ENCODE measurements at places on chromosomes 11 and 22.

- no peak for DNase-seq
Measured at GRCh38 chr22:46538814-46539160, 1.4 kb upstream of the CELSR1 start.

DNA sequence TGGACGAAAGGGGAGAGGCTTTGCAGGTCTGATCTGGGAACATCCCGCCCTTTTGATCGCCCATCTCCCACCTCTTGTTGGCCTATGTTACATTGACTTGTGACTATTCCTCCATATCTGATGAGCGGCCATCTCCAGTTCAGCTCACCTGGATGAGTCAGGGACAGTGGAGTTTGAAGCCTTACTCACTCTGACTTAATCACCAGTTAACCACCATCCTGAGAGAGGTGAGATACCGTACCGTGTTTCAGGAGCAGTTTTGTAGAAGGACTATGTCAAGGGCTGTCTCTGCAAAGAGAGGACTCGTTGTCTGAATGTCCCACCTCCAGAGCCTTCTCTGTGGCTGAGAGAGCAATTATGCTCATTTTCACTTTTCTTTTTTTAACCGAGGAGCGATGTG lies 771.7 kb downstream of the NTM start:
- DNase-seq: peak; percentile 15

DNA sequence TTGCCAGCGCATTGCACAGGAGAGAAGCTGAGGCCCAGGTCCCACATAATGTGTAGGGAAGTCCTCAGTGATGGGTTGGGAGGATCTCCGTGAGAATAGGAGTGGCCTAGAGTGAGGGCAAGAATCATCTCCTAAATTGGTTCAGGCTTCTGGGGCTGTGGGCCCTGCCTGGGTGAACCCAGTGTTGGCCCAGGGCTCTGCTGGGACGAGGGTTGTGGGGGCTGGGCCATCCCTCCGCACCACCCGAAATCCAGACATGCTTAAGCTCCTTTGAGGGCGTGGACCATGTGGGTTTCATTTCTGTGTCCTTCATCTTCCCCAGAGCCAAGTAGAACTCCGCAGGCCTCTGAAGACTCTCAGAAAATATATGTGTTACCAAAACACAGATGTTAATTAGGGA lies 3.7 kb downstream of the MICALL1 start:
- DNase-seq: no peak

- no peak for DNase-seq
Measured at GRCh38 chr11:34027516-34028408, 23.8 kb upstream of the CAPRIN1 start.
